Right renal cortex interstitium (tissue), 3 donors: ENCODE measurements at places on chromosomes 5 and 9. TPM values are rescaled to one million over a fixed set of nuclear protein-coding genes. Genes with fewer than 3 reads are reported as not detected.

DNA sequence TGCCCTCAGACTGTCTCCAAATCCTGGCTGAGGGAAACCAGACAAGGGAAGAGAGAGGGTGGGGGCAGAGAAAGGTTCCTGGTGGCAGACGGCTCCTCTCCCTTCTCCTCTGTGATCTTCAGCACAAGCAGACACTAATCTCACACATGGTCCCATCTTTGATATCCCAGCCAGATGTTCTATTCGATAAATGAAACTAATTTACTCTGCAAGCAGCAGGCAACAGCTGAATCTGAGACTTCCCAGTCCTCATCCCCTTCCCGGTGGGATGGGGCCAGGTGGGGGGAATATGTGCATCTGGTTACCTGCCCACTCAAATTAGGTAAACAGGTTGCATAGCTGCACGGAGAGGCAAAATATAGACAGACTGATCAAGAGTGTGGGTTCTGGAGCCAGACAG, 208.9 kb upstream of the PANK3 start:
- no peak for DNase-seq

DNA sequence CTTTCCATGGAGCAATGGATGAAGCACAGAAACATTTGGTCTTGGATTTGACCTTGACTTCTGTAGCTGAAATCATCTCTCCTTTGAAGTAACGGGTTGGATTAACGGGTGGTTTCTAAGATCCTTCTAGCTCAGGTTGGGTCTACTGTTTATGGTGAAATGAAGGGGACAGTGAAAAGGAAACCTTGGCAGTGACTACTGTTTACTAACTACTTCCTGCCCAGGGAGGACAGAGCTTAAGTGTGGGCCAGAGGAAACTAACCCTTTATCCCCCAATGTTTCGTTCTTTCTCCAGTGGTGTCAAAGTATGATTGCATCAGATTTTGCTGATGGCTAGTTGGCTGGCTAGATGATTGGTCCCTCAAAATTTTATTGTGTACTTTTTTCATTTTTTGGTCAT, 22.2 kb downstream of the SKP2 start:
- DNase-seq: no peak

DNA sequence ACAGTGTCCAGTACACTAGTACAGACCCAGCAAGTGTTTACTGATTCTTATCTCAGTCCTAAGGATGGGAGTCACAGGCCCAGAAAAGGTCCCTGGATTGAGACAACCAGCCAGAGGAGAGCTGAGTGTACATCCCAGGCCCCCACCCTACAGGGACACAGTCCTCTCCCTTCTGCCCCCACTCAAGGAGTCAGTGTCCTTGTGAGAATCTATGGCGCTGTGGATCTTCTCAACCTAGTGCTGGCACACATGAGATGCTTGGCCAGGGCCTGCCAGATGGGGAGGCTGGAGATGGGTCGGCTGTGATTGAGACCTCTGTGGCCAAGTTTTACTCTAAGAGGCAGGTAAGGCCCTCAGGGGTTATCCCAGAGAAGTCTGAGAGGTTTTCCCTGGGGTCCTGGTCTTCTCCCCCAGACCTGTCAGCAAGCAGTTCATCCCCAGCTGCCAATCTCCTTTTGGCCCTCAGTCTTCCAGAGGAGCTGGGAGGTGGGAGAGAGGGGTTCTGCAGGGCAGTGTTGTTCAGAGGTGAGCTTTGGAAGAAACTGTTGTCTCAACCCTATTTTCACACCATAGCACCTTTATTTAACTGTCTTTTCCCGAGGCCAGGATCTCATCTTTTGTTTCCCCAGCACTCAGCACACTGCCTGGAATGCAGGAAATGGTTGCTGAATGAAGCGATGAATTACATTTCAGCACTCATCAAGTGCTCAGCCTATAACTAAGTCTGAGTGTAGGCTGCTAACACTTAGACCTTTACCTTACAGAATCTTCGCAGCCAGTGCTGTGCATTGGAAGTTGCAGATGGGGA, 3.2 kb upstream of the NSD1 start:
- no peak for DNase-seq

- DNase-seq: no peak
These were observed 412.7 kb downstream of the ACTL7B start for GRCh38 chr9:108443019-108443633.

DNA sequence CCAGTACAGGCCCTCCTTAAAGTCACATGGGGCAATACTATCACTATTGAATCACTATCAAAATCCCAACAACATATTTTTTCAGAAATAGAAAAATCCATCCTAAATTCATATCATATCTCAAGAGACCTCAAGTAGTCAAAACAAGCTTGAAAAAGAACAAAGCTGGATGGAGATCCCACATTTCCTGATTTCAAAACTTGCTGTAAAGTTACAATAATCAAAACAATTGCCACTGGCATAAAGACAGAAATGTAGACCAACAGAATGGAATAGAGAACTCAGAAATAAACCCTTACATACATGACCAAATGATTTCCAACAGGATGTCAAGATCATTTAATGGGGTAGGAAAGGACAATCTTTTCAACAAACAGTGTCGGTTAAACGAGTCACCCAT, 41.3 kb upstream of the CDKN2AIPNL start:
- DNase-seq: no peak

GRCh38 chr5:68139611-68140441, 75.7 kb upstream of the PIK3R1 start:
- no peak for DNase-seq

DNA sequence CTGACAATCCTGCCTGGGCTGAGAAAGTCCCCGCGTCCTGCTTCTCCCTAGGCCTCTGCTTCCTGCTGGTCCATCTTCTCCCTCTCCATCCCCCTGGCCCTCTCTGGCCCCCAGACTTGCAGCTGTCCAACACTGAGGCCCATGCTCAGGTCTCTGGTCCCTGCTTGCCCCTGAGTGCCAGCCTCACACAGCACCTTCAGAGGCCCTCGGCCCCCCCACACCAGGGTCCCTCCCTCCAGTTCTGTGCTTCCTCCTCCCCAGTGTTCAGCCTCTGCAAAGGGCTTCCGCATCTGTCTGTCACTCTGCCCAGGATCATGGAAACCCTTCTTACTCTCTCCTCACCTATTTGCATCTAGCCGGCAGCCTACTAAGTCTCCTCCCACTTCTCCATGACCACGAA, 62.4 kb upstream of the CTSL start:
- no peak for DNase-seq

- DNase-seq: no peak
These were observed 858 bp upstream of the SOWAHA start for GRCh38 chr5:132812123-132812765.

GRCh38 chr5:132704875-132705274, 31.1 kb downstream of the IL4 start:
- no peak for DNase-seq

- DNase-seq: no peak
These were observed 118.3 kb downstream of the DRD1 start for GRCh38 chr5:175325681-175326080.

- no peak for DNase-seq
These were observed 11.9 kb downstream of the FBP2 start for GRCh38 chr9:94581728-94582127.

DNA sequence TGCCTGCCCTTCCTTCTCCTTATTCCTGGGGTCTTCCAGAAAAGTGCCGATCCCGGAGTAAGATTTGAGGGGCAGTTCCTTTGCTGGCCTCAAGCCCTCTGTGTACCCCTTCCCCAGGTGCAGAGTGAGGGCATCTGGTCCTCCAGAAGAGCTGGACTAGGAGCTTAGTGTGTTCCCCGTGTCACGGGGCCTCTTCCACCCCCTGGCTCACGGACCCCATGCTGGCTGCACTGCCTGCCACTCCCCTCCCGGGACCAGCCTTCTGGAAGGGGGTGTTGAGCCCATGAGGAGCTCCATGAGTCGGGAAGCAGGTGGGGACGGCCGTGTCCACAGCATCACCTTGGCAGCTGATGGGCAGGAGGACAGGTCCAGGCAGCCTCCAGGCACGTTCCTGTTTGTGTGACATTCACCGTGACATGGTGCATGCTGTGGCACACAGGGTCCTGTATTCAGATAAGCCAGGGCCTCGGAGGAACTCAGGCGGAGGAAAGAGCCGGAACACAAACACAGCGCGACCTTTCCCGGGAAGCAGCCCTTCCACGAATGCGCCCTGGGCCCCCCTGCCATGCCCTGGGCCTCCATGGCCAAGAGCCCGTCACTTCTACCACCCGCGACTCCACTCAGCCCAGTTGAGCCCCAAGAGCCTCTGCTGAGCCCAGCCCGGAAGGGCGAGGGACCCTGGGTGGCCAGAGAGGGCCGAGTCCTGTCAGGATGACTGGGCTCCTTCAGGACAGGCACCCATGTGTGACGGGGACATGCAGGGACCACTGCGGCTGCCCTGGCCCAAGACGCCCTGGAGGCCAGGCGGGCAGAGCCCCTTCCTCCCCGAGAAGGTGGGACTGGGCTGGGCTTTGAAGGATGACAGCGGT, 5.9 kb upstream of the LCN1 start:
- no peak for DNase-seq

GRCh38 chr5:52989025-52989780, at the start of gene ITGA2:
Gene ITGA2 (plus strand): TSS chr5:52989352. CDS start chr5:52989469, 117 bp downstream.
- DNase-seq: peak; percentile 29

DNA sequence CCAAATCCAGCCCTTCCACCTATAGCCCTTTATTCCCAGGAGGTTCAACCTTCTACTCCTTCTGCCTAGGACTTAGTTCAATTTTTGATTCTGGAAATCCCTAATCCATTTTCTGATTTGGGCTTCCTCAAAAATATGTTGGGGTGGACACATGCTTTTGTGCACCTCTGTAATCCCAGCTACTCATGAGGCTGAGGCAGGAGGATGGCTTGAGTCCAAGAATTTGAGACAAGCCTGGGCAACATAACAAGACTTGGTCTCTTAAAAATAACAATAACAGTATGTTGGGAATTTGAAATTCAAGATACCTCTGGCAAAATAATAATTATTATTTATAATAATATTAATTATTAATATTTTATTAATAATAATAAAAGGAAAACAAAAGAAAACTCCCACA, 188.7 kb upstream of the TLE4 start:
- no peak for DNase-seq

GRCh38 chr5:76547242-76547890, 75.8 kb downstream of the F2RL2 start:
- DNase-seq: no peak

DNA sequence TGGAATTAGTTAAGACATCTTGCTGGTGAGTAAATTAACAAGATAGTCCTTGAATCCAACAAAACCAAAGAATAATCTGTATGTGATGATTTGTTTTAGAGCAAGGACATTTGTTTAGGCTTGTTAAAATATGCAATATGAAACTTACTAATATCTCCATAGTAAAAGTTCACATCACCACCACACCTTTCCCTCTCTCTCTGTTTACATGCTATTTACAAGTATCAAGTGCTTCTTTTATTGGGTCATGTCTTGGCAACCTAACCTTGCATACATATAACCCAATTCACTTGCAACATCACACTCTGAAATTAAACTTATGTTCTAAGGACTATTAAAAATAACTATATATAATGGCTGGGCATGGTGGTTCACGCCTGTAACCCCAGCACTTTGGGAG, 161.3 kb downstream of the CCDC192 start:
- DNase-seq: no peak

The BARHL1 gene
- polyA plus RNA-seq: not detected

The PCDHGA5 gene
- 2.4 TPM for polyA plus RNA-seq

The PCDHAC2 gene
- 0.65 TPM for polyA plus RNA-seq

The NUTM2G gene
- polyA plus RNA-seq: 0.33 TPM

The TXNDC8 gene
- not detected for polyA plus RNA-seq

The PTGS1 gene
- 6.3 TPM for polyA plus RNA-seq

The IFNE gene
- 0.08 TPM for polyA plus RNA-seq

The UNC5A gene
- polyA plus RNA-seq: 0.10 TPM

The HDHD3 gene
- 28.8 TPM for polyA plus RNA-seq

The WNT8A gene
- 0.10 TPM for polyA plus RNA-seq

The SRD5A1 gene
- 12.0 TPM for polyA plus RNA-seq

The ASS1 gene
- polyA plus RNA-seq: 385 TPM
